ENCODE measurements at places on chromosomes 11 and 22. TPM values are rescaled to one million over a fixed set of nuclear protein-coding genes. Genes with fewer than 3 reads are reported as not detected.

DNA sequence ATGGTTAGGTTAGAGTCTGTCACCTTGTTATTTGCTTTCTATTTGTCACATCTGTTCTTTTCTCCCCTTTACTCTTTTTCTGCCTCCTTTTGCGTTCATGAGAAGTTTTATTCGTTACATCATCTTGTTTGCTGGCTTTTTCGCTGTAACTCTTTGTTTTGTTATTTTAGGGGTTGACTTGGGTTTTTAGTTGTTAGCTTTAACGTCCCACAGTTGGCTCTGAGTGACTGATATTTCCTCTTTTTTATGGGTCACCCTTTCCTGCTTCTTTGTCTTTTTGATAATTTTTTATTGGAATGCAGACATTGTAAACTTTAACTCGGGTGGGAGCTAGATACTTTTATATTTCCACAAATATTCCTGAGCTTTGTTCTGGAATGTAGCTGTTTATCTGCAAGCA lies 13.3 kb upstream of the TNNT3 start:
- no peak for DNase-seq

- peak; percentile 13 for DNase-seq
These were observed 56.3 kb downstream of the DGCR2 start for GRCh38 chr22:19065929-19066328.

DNA sequence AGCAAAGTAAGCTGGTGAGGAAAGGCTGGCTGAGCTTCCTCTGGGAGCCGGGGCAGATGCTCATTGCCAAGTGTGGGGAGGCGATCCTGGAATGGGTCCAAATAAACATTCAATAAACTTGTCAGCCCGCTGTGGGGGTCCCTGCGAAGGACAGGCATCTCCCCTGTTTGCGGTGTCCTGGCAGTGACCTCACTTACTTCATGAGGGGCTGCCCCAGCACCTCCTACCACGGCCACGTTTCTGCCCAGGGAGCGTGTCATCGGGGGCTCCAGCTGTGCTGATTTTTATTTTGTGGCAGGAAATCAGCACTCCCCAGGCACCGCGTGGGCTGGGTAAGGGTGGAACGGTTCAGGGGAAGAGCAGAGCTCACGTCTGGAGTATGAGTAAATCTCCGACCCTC lies 493.9 kb upstream of the B3GAT1 start:
- DNase-seq = no peak

DNA sequence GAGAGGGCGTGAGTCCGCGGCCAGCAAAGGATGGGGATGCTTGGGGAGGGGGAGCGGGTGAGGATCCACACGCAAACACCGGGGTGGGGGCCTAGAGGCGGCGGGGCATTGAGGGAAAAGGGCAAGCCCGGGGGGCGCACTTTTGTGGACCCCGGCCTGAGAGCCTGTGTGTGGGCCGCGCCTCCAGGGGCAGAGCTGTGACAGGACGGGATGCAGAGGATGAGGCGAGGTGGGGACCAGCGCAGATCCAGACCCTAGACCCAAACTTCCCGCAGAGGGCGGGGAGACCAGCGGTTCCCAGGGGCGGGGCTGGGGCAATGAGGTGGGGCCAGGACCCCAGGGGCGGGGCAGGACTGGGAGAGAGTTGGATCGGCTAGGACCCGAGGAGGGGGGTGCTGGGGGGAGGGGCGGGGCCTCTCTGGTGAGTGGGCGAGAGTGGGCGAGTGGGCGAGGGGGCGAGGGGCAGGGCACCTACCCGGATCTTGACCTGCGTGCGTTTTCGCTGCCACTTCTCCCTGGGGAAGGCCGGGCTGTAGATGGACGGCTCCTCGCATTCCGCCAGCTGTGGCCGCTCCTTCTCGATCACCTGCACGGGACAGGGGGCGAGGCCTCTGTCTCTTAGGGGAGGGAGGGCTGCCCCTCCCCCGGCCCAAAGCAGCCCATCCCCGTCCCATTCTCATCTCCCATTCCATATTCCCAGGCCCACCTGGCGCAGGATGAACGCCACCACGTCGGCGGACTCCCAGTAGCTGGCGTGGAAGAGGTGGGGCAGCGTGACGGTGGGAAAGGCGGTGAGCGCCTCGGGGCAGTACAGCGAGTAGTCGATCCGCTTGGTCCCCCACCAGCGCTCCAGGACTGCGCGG lies 10.6 kb downstream of the PITPNM1 start:
- no peak for DNase-seq

DNA sequence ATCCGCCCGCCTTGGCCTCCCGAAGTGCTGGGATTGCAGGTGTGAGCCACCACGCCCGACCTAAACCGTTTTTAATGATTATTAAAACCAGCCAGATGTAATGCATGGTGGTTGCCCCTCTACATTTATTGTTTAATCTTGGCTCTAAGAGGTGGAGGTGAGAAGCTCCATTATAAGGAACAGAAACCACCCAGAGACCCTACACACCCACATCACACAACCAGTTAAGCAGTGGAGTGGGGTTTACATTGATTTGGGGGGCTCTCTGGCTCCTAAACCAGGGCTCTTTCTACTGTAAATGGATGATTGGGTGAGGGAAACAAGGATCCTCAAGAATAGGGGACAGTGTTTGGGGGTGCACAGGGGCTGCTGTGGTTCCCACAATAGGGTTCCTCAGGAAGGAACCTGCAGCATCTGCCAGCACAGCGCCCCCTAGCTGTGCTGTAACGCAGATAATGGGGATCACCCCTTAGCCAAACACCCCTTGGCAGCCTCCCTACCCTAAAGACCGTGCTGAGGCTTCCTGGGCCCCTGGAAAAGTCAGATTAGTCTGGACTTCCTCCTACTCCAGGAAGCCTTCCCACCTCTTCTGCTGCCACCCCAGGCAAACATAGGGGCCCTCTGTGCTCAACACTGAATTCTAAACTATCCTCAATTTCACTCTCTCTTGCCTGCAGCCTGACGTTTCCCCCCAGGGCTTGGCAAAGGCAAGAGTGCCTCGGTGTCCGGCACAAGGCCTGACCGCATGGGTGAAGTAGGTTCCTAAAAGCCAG lies 2.4 kb downstream of the MPST start:
- no peak for DNase-seq

DNA sequence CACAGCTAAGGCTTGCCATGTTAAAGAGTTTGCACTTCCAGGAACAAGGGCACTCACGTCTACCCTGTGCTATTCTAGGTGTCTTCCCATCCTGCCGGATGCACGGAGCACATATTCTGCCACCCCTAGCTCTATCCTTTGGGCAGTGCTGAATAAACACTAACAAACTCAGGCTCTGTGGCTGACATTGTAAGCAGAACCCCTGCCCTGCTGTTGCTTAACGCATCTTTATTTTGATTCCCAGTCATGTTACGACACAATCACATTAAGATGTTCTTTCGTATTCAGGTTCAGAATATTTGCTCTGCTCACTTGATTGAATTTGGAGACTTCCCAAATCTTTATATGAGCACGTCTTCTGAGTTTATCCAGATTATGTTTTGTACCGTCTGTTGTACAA lies 3.7 kb upstream of the HDHD5 start:
- DNase-seq = no peak

DNA sequence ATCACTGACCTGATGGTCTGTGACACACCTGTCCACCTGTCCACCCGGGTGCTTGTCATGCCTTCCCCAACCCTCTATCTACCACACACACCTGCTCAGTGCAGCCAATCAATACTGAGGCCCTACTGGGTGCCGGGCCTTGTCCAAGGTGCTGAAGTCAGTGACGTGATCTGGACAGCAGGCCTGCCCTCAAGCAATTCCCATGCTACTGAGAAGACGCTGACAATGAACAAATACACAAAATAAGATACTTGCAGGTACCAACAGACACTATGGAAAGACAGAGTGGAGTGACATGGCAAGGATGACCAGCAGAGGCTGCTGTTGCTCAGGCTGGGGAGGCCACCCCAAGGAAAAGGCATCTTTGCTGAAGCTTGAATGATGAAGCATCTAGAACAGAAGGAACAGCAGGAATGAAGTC lies 21.2 kb downstream of the PLAAT3 start:
- DNase-seq = no peak

GRCh38 chr11:129224538-129224937 lies 32.4 kb upstream of the ARHGAP32 start:
- DNase-seq = no peak

- DNase-seq = no peak
These were observed 19.6 kb upstream of the PISD start for GRCh38 chr22:31681349-31682345.

The MIAT gene
- 0.19 TPM for total RNA-seq

The KCNJ5 gene
- total RNA-seq = 8.2 TPM

The ANO5 gene
- total RNA-seq = 94.3 TPM

The PLCB3 gene
- 15.5 TPM for total RNA-seq

The PKNOX2 gene
- 5.5 TPM for total RNA-seq

The RPUSD4 gene
- 14.3 TPM for total RNA-seq

The PRG3 gene
- total RNA-seq = not detected

Data from right atrium auricular region (tissue), 2 donors.